Activated T-cell treated with anti-CD3 and anti-CD28 coated beads, Interleukin-2, amount 50 U/mL, for 1 hour (primary cell): ENCODE measurements at places on chromosomes 2 and 18.

DNA sequence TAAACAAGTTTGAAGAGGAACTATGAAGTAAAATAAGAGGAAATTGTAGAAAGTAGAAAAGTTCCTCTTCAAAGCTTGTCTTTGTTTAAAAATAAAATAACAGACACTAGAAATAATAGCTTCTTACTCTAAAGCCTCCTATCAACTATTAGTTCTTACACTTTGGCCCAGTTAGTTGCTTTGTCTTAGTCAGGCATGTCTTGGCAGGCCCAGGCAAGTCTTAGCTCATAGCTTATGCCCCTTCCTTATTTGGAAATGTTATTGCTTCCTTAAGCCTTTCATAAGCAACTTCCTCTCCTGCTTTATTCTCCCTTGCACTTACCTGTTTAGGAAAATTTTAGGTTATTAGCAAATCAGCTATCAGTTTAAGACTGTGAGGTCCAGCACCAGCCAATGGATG is 950.6 kb upstream of the LRATD1 start:
- no peak for DNase-seq

DNA sequence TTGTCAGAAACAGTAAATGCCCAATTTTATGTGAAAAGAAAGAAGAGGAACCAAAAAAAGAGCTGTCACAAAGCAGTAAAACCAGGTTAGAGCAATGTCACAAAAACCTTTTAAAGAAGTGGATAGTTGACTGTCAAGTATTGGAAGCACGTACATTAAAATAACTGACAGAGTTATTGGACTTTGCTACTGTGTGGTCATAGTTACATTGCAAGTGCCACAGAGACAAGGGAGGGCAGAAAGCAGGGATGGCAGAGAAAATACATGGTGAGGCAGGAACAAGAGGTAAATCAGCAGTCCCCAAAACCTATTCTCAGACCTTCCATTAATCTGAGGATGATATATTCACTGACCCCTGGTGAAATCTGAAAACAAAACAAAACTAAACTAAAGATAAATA is 116.3 kb downstream of the LRP1B start:
- no peak for DNase-seq

DNA sequence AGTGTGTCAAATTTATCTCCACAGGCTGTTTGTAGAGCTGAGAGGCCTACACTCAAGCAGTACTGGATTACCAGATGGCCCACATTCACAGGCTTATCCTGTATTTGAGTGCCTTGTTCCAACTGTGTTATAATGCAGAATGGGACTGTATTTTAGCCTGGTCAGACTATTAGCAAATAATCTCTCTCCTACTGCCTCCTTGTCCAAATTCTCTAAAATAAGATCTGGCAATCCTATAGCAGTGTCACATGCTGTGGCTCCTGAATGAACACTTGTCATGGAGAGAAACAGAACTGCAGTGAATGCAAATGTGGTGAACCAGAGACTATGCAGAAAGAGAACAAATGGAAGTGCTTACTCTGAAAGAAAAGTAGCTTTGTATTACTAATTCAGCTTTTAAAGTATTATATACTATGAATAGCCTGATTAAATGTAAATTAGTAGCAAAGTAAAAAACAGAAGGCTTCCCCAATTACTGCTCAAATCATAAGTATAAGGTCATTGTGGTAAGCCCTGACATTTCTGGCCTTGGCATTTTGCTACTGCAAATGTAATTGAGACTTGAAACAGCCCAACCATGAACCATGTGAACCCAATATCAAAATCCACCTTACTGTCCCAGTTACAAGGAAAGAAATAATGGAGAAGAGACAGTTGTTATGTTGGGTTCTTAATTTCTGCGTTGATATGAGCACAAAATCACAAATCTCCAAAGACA is 80.0 kb downstream of the MAP4K3 start:
- DNase-seq = no peak

DNA sequence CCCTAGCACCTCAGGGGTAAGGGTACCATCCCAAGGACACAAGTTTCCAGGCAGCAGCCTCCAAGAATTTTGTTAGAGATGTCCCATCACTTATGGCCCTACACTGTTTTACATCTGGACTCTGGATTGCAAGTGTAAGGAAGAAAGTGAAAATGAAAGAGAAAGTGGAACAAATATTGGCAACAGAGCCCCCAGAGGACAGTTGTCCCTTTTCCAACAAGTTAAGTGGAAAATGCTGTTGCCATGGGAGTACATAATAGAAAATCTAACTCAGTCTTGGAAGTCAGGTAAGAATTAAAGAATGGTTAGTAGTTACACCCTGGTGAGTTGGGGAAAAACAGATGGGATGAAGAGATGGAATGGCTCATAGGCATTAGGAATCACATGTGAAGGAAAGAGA is 50.6 kb downstream of the TTC21B start:
- DNase-seq = no peak

DNA sequence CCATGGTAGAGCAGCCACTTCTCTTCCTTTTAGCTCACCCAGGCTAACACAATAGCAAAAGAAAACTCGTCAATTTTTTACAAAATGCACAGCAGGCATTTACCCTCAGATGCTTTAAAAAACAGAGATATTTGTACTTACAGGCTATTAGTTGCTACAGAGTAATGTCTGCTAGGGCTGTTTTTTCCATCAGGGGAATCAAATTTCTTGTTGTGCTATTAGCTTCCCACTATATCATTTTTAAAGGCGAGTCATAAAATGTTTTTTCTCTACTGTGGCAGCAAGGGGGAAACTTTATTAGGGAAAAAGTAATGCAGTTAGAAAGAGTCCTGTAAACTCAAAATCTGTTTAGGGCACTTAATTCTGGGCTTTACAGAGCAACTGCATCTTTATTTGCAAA is 277.9 kb upstream of the THSD7B start:
- no peak for DNase-seq

DNA sequence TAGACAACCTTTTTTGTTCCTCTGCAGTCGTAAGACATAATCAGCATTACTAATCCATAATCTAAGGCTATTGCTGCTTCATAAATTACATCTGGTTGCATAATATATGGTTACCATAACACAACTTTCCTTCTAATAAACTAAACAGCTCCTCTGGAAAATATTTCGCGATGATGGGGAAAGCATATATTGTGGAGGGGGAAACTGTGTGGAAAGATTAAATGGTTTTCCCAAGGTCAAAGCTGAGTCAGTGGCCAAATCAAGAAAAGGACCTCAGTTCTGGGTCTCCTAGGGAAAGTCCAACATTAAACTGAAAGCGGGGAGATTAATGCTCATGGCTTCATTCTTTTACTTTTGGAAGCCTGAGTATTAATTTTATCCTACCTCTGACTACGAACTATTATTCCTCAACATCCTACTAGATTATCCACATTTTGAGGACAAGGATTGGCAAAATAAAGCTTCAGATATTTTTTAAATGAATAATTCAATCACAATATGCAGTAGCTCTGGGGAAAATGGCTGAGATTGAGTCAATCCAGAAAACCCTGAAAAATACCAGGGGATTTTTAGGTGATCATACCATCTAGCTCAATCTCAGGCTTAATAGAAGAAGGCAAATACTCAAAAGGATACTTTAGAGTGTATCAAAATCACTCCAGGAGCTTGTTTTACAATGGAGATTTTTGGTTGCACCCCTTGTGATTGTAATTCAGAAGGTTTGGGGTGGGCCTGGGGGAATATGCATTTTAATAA is 33.8 kb upstream of the STK17B start:
- no peak for DNase-seq

GRCh38 chr2:198106621-198107385 is 302.4 kb downstream of the PLCL1 start:
- DNase-seq = no peak

- DNase-seq = no peak
Measured at GRCh38 chr2:230267059-230267458, 41.5 kb downstream of the SP140 start.

DNA sequence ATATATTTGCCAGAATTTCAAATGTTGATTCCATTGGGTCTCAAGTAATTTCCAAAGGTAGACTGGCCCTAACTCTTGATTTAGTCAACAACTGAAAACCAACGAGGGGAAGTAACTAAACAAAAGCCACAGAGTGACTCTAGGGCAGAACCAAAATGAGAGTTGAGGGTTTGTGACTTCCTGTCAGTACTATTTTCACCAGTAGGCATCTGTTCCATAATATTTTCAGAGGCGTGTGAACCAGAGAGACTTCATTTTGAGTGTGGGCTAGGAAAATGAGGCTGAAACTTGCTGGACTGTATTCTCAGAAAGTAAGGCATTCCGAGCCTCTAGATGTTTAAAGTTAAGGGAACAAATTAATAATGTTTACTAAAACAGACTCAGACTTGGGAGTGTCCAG is 70.6 kb downstream of the GDF7 start:
- DNase-seq = no peak

DNA sequence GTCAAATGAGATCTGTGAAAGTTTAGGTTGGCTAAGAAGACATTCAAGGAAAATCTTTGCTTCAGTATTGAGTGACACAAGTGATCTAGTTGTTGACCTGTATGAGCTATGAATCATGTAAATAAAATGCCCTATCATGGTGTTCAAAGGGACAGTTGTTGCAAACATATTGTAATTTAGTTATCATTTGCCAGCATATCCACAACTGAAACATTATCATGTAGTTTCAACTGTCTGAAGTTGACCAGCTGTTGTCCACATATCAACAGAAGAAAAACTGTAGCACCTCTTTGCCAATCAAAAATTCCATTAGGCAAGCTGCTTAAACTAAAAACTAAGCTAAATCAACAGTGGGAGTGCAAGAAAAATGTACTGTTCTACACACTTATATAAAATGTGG is 527.1 kb upstream of the NRXN1 start:
- no peak for DNase-seq

- no peak for DNase-seq
Measured at GRCh38 chr18:22067682-22068081, 101.7 kb upstream of the GATA6 start.

DNA sequence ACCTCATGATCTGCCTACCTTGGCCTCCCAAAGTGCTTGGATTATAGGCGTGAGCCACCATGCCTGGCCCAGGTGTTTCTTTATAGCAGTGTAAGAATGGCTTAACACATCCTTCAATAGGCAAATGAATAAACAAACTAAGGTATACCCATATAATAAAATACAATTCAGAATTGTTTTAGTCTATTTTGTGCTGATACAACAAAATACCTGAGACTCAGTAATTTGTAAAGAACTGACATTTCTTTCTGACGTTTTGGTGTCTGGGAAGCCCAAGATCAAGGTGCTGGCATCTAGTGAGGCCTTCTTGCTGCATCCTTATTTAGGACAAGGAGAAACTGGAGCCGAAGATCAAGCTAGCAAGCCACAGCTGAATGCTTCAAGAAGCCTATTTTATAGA is 1372.1 kb upstream of the DDX18 start:
- no peak for DNase-seq

- no peak for DNase-seq
Measured at GRCh38 chr2:211387734-211388133, 831.3 kb downstream of the CPS1 start.

GRCh38 chr2:55885127-55885943 is 38.2 kb downstream of the EFEMP1 start:
- DNase-seq = no peak
